ENCODE measurements at places on chromosomes 2 and 18. TPM values are rescaled to one million over a fixed set of nuclear protein-coding genes. Genes with fewer than 3 reads are reported as not detected.

The FABP1 gene
- polyA plus RNA-seq = not detected

The FBXO41 gene
- 2.7 TPM for polyA plus RNA-seq

The EPB41L3 gene
- 45.0 TPM for polyA plus RNA-seq

The SERPINB8 gene
- polyA plus RNA-seq = 17.9 TPM

The LRP1B gene
- 0.15 TPM for polyA plus RNA-seq

The ST6GAL2 gene
- polyA plus RNA-seq = not detected

The MEP1B gene
- not detected for polyA plus RNA-seq

The FBLN7 gene
- 0.22 TPM for polyA plus RNA-seq

The C2orf81 gene
- 0.16 TPM for polyA plus RNA-seq

DNA sequence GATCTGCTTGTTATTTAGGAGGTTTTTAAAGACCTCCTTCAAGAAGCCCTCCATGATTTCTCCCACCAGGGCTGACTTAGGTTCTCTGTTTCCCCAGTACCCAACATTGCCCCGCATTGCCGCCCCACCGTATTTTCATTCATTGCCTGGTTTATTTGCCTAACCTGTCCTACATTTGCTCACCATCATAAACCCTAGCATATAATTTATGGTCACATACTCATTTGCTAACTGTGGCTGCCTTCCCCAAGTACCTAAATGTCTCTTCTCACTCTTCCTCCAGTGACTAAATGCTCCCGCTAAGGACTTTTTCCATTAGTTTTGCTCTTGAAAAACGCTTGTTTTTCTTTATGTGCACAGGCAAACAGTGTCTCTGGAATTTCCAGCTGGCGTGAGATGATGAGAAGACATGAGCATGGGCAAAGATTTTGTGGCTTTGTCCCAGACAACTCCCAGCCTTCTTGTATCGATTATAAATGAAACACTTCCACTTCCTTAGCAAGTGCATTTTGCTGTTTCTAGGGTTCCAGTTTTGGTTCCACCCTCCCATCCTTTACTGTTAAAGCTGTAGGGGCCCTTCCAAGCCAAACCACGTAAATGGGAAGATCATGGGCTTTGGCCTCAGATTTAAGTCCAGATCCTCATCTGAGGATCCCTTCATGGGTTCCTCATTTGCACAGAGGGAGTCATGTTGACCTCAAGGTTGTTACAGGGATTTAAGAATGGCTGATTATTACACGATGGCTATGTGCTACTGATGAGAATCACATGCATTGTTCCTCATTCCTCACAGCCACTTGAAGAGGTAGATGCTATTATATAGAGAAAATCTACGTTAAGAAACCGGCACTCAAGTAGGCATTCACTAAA lies 21.0 kb upstream of the ARMC9 start:
- DNase-seq = no peak

DNA sequence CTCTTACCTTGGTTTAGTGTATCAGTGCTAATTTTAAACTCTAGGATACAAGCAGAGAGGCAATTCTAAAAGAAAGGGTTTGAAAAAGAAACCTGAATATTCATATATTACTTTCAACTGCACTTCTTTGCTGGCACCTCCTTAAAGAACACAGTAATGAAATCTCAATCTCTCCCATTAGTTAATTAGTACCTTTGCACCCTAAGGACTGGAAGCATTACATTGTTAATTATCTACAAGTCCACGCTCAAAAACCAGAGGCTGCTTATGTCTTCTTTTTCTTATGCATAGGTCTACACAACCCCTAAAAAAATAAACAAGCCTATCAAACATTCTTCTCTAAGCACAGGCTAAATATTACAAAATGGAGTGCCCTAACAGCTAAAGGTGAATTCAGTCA lies 20.2 kb downstream of the EPHA4 start:
- no peak for DNase-seq

GRCh38 chr2:29485631-29486030 lies 370.4 kb downstream of the CLIP4 start:
- no peak for DNase-seq

DNA sequence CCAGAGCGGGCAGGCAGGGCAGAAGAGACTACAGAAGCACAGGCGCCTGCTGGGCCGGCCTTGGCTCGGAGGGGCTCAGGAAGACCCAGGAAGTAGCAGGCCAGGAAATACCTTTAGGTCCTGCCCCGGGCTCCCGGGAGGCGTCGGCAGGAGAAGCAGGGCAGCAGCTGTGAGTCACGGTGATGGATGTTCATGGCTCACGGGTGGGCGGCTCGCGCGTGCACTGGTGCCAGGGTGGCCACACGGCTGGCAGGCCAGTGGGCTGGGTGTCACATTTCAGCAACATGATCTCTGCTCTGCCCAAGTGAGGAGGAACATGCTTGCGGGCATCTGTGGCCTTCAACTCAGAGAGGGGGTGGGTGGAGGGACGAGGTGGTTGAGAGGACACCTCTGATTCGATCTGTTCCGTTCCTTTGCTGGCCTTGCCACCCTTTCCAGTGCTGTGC lies 139.3 kb downstream of the KLHL29 start:
- DNase-seq = no peak

DNA sequence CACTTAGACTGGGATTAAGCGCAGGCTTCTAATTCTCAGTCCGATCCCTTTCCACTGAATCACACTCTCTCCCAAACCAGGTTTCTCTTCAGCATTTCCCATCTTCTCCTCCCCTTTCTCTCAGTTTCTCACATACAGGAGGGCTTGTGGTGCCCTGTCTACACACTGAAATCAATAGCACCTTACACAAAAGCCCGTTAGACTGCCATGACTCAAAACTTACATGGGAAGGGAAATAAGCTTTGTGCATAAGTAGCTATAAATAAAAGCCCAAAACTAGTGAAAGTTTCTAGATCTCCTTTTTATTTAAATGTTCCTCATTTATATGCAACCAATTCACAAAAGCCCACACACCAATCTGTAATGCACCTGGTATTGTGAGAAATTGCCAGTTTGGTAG lies 318.4 kb downstream of the TXNL1 start:
- no peak for DNase-seq

DNA sequence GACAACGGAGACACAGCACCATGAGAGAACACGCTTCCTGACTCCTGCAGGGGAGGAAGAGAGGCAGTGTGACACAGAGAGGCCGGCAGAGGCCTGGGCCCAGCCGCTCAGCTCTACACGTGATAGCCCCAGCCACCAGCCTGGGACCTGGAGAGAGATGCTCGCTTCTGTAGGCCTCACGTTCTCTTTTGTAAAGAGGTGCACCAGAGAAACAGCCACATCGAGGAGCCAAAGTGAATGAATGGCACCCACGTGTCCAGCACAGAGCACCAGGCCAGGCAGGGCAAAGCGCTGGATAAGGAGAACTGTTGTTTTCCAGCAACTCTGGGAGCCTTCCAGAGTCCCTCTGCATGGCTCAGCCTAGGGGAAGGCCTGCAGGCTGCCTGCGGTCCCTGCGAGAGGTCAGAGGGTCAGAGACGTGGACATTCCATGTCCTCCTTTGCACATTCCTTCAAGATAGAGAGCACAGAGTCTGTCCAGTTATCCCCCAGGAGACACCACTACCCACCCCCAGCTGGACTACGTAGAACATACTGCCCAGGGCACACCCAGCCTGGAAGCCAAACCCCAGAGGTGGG lies 14.2 kb downstream of the LIMS2 start:
- DNase-seq = no peak

- no peak for DNase-seq
Observed at GRCh38 chr2:103781313-103781712, 1019.5 kb downstream of the TMEM182 start.

DNA sequence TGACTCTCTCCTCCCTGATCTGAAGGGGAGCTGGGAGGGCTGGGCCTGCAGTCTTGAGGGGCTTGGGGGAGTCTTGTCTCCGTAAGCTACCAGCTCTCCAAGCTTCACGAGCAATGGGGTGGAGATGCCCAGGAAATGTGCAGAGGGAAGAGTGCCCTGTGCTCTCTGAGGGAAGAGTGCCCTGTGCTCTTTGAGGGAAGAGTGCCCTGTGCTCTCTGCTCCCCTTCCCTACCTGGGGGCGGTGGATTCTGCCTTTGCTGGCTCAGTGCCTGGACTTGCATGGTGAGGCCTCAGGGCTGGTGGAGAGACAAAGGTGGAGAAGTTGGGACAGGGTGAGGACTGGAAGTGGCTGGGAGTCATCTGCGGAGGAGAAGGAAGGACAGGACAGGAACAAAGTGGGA lies 72.7 kb downstream of the TWIST2 start:
- no peak for DNase-seq

- no peak for DNase-seq
Observed at GRCh38 chr2:30605197-30605596, 158.2 kb downstream of the LCLAT1 start.

DNA sequence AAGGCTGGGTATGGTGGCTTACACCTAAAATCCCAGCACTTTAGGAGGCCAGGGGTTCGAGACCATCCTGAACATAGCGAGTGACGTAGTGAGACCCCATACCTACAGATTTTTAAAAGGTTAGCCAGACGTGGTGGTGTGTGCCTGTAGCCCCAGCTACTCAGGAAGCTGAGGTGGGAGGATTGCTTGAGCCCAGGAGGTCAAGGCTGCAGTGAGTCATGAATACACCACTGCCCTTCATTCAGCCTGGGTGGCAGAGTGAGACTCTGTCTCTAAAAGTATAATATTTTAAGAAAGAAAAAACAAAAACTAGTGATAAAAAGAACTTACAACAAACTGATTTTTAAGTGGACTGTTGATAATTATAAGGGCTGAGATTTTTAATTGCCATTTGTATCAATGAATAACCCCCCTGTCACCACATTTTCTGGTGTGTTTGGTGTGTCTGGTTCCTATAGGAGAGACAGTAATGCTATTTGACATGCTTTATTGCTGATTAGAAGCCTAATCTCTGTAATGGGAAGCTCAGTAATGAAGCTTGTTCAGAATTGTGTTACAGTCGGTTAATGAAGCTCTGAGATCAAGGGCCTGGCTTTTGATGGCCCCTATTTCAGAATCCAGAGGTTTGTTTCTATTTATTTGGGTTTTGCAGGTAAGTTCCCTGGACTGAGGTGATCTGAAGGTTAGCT lies 147.0 kb downstream of the NEDD4L start:
- no peak for DNase-seq

DNA sequence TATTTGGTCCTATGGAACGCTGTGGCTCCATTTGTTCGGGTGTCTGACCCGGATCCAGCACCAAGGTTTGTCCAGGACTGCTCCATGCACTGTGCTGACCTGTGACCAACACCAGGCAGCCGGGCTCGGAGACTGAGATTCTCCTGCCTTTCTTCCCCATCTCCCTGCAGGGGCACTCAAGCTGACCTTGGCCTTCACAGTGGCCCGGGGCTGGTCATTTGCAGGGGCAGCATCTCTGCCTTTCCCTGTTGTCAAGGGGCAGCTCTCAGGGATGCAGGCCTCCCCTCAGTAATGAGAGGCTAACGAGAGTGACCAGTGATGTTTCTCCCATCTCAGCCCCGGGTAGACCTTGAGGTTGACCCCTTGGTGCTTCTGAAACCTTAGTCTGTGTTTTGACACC lies 27.5 kb downstream of the MOCOS start:
- DNase-seq = no peak

- DNase-seq = no peak
Observed at GRCh38 chr18:74840492-74841167, 243.0 kb downstream of the ZNF407 start.

GRCh38 chr2:120398996-120399888 lies 53.3 kb downstream of the INHBB start:
- DNase-seq = no peak

GRCh38 chr2:101736861-101737291 lies 39.4 kb downstream of the MAP4K4 start:
- DNase-seq = no peak

DNA sequence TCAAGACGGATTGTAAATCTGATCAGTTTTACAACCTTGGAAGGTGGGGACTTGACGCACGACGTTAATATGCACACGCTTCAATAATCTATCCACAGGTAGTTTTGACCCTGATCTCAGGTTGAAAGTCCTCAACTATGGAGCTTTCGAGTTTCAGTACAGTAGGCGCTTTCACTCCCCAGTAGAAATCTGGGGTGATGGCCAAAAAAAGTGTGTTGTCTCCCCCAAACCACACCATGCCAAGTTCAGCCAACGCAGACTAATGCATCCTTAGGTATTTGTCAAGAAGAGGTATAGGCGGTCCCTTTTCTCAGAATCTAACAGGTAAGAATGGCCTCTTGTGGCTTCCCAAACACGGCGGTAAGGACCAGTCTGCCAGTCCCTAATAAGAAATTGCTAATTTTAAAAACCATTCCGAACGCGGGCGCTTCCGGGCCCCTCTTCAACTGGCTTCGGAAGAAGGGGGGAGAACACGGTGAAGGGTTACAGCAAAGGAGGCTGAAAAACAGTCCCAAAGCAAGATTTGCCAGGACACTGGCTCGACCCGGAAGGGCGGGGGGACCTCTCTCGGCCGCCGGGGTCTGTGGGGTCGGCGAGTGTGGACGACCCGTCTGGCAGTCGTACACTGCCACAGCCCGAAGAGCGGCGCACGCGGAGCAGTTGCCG lies 659 bp downstream of the FAM210A start:
- DNase-seq = no peak

DNA sequence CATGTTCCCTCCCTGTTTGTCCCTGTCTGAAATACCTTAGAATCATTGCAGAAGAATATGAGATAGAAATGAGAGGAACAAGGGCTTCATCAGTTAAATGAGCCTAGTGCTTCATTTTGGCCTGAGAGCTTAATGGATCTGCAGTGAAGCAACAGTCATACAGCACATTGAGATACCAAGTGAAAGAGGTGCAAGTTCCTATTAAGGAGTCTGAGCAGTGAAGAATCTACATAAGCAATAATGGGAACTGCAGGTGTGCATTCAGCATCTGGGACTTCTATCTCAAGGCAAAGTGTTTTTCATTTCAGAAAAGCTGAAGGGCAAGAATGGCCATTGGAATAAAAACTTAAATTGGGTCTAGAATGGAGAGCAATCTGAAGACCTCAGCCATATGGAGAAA lies 323.2 kb upstream of the SLC39A10 start:
- no peak for DNase-seq

- no peak for DNase-seq
Observed at GRCh38 chr2:110804915-110805314, 72.5 kb downstream of the ACOXL start.

GRCh38 chr2:88126772-88127637 lies 857 bp downstream of the FABP1 start:
- DNase-seq = no peak

DNA sequence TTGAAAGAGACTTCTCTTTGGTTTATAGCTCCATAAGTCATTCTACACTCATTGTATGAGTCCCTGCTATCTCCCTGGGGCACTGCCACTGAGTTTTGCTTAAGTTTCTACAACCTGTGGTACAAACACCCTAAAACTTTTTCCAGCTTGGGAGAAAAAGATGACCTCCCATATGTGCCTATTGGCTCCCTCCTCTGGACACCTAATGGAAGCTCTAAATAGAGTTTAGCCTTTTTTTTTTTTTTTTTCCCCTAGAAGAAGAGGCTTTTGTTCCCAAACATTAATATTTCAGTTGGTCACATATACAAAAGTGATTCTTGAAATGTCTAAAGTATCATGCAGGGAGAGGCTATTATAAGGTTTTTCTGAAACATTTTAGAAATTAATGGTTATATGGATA lies 547.2 kb upstream of the TMEFF2 start:
- DNase-seq = no peak

DNA sequence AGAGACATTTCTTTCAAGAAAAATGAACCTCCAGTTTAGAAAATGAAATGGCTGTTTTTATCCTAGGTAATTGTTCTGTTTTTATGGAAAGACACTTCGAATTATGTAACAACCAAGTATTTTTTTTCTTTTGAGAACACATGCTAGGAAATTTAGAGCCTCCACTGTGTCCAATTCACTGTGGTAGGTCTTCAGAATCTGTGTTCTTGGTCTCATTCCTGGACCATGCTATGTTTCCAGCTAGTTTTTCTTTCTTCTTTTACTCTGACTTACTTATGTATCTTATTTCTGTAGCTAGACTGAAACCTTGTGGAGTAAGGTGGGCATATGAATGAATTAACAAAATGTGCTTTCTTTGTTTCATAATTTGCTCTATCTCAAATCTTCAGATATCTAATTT lies 391.7 kb upstream of the KLHL29 start:
- no peak for DNase-seq
